ENCODE measurements at places on chromosomes 5 and 9. TPM values are rescaled to one million over a fixed set of nuclear protein-coding genes. Genes with fewer than 3 reads are reported as not detected.

DNA sequence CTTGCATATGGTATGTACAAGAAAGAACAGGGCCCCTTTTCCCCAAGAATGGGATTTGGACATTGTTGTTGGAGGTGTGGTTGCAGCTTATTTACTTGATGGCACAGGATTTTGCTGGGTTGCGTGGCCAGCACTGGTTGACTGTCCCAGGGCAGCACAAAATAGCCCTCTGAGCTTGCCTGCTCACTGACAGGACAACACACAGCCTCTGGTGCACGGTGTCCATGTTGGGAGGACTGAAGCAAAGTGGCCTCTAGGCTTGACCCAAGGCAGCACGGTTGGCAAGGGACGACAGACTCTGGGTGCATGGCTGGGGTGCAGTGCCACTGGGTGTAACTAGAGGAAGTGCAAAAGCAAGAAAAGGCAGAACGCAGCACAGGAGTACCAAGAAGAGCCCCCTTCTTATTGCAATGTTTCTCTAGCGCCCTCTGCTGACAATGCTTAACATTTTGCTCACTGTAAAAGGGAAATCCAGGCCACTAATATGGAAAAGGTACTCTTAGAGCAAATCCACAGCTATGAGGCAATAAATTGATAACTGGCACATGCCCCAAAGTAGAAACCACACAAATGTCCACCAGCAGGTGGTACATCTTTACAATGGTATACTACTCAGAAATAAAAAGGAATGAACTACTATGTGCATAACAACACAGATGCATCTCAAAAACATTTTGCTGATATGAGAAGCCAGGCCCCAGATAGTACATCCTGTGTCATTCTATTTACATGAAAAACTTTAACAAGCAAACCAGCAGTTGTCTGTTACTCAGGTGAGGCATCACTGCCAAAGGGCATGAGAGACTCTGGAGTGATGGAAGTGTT is 47.4 kb upstream of the BARX1 start:
- no peak for DNase-seq

Gene IFNA21
- not detected for total RNA-seq

Gene LCN2
- 0.32 TPM for total RNA-seq

GRCh38 chr5:131877873-131878272 is 67.6 kb downstream of the MEIKIN start:
- no peak for DNase-seq

Gene C5orf34
- total RNA-seq: 1.0 TPM

Gene SHOC1
- not detected for total RNA-seq

GRCh38 chr9:75855509-75855908 is 35.0 kb upstream of the PCSK5 start:
- DNase-seq: no peak

Gene MRPL36
- 66.7 TPM for total RNA-seq

Gene NDOR1
- 5.7 TPM for total RNA-seq

- no peak for DNase-seq
Measured at GRCh38 chr9:5582835-5583195, 46.1 kb upstream of the RIC1 start.

DNA sequence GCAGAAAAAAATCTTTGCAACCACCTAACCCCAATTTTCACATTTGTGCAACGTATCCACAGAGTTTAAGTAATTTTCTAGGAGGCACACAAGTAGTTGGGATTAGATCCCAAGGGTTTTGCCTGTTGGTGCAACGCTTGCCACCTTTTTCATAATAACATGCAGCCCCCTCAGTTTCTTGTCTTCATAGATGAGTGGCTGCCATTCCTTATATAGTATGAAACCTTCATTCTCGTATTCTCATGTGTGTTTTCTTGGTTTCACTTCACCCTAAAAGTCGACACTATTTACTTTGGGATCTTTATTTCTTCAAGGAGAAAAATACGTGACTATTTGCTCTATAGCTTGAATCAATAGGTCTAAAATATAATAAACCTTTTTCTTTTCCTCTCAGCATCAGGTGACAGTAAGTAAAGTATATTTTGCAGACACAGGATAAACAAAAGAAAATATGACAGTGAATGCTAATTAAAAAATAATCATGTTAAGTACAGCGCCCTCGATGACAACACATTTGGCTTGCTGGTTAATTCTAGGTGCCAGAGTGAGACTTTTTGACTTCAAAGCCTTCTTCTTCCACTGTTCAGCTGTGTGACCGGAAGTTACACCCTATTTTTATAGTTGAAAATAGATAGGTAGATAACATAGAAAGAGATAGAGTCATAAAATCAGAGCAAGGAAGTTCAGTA is 342.8 kb upstream of the CCNG1 start:
- DNase-seq: no peak

Gene MARVELD2
- 1.8 TPM for total RNA-seq

DNA sequence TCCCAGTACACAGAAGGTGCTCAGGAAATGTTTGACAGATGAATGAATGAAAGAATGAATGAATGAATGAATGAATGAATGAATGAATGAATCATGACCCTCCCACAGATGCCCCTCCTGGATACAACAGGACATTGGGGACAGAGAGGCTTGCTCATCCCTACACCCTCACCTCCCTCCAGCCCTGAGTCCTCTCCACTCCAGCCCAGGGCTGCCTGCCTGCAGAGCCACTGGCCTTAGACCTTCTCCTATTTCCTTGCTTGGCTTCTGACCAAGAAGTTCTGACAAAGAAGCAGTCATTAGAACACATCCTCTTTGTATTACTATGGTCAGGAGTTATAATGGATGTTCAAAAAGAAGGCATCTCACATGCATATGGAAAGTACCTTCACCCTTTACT is 240.7 kb upstream of the DAPK1 start:
- no peak for DNase-seq

Gene GABRG2
- total RNA-seq: not detected

- DNase-seq: no peak
Measured at GRCh38 chr9:102796244-102796643, 198.9 kb upstream of the CYLC2 start.

- no peak for DNase-seq
Measured at GRCh38 chr9:99678566-99678965, 143.1 kb upstream of the NR4A3 start.

GRCh38 chr9:98009936-98010335 is 26.8 kb downstream of the ANP32B start:
- DNase-seq: no peak

- DNase-seq: no peak
Measured at GRCh38 chr5:32487424-32487823, 42.9 kb upstream of the ZFR start.

DNA sequence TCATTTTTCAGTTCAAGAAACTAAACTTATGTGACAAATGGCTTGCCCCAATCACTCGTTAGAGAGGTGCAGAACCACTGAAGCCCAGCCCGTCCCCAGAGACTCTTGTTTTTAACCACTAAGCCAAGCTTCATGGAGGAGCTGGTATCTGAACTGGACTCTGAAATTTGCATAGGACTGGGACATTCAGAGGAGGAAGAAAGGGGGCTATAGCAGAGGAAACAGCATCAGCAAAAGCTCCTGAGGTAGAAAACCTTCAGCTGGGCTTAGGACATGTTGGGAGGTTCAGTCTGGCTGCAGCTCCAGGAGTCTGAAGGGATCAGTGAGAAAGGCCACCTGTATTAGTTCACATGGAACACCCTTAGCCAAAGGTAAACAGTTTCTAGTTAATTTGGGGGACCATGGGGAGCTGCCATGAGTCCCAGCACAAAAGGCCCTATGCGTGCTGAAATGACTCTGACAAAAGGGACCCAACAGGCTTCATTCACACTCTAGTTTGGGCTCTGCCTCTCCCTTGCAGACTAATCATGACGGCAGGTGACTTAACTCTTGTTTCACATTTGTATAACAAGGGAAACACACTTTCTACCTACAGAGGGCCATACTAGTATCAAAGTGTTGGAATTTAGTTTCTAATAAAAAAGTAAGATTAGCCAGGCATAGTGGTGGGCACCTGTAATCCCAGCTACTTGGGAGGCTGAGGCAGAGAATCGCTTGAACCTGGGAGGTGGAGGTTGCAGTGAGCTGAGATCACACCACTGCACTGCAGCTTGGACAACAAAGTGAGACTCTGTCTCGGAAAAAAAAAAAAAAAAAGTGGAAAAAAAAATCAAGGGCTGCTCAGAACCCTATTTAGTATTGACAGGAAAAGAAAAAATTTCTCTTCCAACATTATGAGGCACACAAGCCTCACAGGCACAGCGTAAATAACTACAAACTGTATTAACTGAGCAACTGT is 10.2 kb downstream of the FBXO10 start:
- no peak for DNase-seq

- DNase-seq: no peak
Measured at GRCh38 chr5:15702102-15702501, 202.1 kb downstream of the FBXL7 start.

- DNase-seq: no peak
Measured at GRCh38 chr9:26357803-26358344, 534.7 kb downstream of the CAAP1 start.

GRCh38 chr9:91966503-91966902 is 16.5 kb upstream of the ROR2 start:
- no peak for DNase-seq

DNA sequence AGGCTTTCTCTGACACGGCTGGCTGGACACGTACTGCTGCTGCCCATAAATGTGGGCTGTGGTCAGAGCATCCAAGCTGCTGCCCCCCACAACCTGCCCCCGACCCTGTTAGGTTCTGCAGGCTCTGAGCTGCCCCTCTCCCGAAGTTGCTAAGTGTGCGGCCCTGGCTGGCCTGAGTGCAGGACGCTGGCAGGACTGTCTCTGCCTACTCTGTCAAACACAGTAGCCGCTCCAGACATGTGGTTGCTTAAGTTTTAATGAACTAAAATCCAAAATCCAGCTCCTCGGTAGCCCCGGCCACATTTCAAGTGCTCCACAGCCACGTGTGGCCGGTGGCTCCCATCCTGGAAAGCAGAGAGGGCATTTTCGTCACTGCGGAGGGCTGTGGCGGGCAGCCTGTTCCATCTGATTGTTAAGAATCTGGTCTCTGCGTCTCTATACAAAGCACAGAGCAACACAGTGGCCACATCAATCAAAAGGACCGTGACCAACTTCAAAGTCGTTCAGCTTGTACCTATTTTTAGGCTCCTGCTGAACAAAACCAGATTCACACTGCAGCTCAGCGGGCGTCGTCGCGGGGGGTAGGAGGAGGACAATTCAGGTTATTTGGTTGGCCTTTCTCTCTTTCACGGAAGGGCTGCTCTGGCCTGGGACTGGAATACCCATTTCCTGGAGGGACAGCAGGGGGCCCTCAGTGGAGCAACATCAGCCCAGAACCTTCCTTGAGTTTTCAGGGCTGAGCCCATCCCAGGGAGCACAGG is 68.9 kb downstream of the PTCH1 start:
- no peak for DNase-seq

Gene N4BP3
- 2.7 TPM for total RNA-seq

Measured in left ventricle myocardium superior (tissue), 1 donor.